ENCODE measurements at places on chromosomes 3 and 15.

DNA sequence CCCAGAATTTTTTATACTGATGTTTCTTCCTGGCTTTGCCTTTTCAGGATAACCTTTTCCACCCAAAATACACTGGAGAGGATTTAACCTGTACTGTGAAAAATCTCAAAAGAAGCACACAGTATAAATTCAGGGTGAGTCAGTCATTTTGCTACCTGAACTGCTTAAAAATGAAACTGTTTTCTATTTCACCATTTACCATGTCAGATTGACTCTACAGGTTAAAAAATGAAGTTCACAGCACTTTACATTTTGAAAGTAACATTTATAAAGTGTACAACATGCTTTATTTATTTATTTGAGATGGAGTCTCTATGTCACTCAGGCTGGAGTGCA is 115.2 kb downstream of the GHSR start:
- DNase-seq, result no peak

- no peak for DNase-seq
These were observed 256.9 kb downstream of the ARRDC4 start for GRCh38 chr15:98217356-98217755.

- DNase-seq, result no peak
These were observed 22.7 kb upstream of the IREB2 start for GRCh38 chr15:78415284-78415683.

- no peak for DNase-seq
These were observed 431.0 kb downstream of the EPHB1 start for GRCh38 chr3:135226057-135226456.

- no peak for DNase-seq
These were observed 99.5 kb downstream of the DNAJB8 start for GRCh38 chr3:128367221-128367620.

GRCh38 chr3:114323546-114324254 is 29.9 kb downstream of the TIGIT start:
- DNase-seq, result no peak

GRCh38 chr3:10047876-10048275 is 21.6 kb downstream of the FANCD2 start:
- DNase-seq, result no peak

- DNase-seq, result no peak
These were observed 2.4 kb upstream of the ETV5 start for GRCh38 chr3:186110975-186111974.

- DNase-seq, result no peak
These were observed 129.9 kb upstream of the TSC22D2 start for GRCh38 chr3:150278195-150278594.

- DNase-seq, result no peak
These were observed 26.6 kb downstream of the IDH2 start for GRCh38 chr15:90075420-90076289.

GRCh38 chr3:27939940-27940339 is 217.8 kb upstream of the EOMES start:
- no peak for DNase-seq

- no peak for DNase-seq
These were observed 76.2 kb downstream of the MB21D2 start for GRCh38 chr3:192841428-192841827.

GRCh38 chr3:48709051-48709461 is 8.0 kb downstream of the IP6K2 start:
- DNase-seq, result no peak

DNA sequence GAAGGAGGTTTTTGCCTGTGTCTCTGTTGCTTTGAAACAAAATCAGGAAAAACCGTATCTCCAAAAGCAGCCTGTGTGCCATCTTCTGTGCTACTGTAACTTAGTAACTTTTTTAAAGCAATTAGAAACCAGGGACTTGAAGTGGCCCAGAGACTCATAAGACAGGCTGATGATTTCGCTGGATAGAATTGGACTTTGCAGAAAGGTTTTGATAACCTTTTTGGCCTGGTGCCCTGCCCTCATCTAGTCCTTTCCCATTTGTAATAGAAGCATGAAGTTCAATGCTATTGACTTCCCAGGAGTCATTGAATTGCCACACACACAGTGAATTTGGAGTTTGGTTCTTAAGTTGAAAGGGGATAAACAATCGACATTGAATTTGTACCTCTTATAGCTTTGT is 157.2 kb downstream of the PTPRG start:
- DNase-seq, result no peak

- DNase-seq, result no peak
These were observed 527.4 kb upstream of the PROK2 start for GRCh38 chr3:72312339-72312738.

GRCh38 chr3:109339197-109339596 is 1.9 kb upstream of the DPPA4 start:
- no peak for DNase-seq

- DNase-seq, result no peak
These were observed 350.1 kb upstream of the ADAMTS9 start for GRCh38 chr3:65037861-65038260.

- DNase-seq, result no peak
These were observed 642.3 kb downstream of the RBMS3 start for GRCh38 chr3:29922992-29923746.

DNA sequence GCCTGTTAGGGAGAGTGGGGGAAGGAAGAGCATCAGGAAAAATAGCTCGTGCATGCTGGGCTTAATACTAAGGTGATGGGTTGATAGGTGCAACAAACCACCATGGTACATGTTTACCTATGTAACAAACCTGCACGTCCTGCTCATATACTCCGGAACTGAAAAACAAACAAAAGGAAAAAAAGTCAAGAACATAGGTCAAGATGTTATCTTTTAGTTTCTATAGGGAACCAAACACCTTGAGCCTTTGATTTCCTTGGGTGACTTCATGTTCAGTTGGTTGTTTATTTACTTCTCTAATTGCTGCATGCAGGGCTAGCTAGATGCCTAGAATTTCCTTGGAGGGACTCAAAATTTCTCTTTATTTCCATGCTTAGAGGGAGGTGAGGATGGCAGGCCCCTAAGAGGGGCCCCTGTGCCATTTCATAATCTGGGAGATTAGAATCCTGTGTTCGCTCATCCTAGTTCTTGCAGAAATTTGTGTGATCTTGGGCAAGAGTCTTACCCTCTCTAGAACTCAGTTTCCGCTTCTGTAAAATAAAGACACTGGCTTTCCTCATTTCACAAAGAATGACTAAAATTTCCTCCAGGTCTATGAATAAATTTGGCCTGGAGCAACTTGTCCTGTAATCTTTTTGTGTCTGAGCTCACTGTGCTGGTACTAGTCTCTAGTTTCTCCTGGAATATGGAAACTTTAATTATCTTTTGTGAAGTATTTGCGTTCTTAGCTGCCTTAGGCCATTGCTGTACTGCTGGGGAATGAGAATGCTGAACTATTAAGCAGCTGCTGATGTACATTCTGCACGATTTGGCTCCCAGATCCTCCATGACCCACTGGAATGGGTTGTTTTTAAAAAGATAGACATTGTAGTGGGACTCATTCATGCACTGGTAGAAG is 457.5 kb downstream of the EDEM1 start:
- no peak for DNase-seq

- no peak for DNase-seq
These were observed 80.7 kb upstream of the PSMD6 start for GRCh38 chr3:64104006-64104405.

DNA sequence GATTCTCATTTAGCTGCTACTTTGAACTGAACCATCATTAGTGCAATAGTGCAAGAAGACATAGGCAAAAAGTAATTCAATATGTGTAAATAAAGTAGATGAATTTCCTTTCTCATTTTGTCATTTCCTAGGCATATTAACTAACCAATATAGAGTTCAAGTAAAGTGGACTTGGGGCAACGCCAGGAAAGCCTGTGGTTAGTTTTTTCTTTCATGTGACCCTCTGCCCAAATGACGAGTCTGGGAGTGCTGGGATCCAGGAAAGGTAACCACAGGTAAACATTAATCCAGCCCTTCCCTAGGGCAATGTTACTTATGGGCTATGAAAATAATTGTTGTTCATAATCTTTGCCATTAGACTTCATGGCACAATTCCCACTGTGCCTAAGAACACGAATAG is 181.0 kb downstream of the VPS13C start:
- DNase-seq, result no peak

DNA sequence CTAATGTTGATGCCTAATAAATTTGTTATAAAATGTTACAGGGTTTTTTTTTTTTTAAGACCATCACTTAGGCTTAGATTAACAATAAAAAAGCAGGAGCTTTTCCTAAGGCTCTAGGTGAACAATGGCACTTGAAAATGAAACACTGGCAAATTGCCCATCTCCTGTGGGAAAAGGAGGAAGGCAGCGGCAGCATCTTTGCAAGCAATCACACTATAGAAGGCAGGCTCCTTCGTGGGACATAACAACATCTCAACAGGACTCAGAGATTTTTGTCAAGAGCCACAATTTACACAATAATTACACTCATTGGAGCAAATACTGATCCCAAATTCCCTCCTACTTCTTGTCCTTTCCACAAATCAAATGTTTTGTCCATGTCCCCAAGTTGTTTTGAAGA is 646.7 kb downstream of the ROBO2 start:
- DNase-seq, result no peak

- no peak for DNase-seq
These were observed 15.6 kb downstream of the SENP5 start for GRCh38 chr3:196883361-196883760.

DNA sequence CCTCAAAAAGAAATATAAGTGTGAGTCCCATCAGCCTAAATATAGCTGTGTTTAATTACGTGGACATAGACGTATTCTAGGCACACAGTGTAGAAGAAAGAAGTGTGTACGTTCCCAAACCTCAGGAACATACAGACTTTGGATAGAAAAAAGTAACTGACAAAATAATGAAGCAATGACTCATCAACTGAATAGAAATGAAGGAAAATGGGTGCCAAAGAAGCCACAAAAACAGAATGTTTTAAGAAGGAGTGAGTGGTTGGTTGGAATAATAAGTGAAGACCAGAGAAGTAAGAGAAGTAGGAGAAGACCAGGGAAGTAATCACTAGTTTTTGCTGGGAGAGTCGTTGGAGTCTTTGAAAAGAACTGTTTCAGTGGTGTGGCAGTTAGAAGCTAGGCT is 518.1 kb downstream of the ROBO1 start:
- DNase-seq, result no peak

DNA sequence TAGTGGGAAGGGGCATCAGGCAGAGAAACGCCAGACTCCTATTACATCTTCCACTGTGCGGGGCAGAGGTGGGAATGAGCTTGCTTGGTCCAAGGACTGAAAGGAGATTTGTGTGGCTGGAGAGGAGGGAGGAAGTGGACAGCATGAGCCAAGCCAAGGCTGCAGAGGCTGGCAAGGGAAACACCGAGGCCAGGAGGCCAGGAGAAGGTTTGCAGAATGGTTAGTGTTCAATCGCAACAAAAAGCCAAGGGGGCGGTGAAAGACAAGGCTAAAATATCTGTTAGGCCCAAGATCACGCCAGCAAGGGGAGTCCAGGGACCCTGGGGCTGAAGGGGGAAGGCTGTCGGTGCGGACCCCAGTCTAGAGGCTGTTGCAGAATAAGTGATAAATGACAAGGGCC is 75.8 kb downstream of the CPN2 start:
- DNase-seq, result no peak

GRCh38 chr15:56124391-56124790 is 119.3 kb downstream of the RFX7 start:
- DNase-seq, result no peak

- no peak for DNase-seq
These were observed 50.6 kb downstream of the CFAP20DC start for GRCh38 chr3:58999134-58999773.

DNA sequence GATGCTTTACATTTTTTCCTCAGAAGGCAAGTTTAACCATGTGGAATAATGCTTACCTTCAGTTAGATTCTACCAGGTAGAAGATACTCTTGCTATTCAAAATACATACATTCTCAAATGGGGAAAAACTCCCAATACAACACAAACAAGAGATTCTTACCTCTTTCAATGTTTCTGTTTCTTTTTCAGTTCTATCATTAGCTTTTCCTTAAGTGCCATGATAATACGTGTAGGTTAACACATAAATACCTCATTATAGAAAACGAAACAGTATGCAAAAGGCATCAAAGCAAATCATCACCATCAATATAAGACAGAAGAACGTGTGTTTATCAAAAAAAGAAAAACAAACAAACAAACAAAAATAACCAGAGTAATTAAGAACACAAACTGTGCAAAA is 300.7 kb upstream of the ROBO1 start:
- DNase-seq, result no peak

GRCh38 chr3:18369551-18370185 is 55.5 kb downstream of the SATB1 start:
- no peak for DNase-seq

GRCh38 chr3:111803123-111803593 is 55.9 kb upstream of the PHLDB2 start:
- DNase-seq, result no peak

GRCh38 chr3:127208483-127209100 is 15.7 kb downstream of the PRR23E start:
- DNase-seq, result no peak

GRCh38 chr3:35215525-35216500 is 423.5 kb upstream of the ARPP21 start:
- no peak for DNase-seq

DNA sequence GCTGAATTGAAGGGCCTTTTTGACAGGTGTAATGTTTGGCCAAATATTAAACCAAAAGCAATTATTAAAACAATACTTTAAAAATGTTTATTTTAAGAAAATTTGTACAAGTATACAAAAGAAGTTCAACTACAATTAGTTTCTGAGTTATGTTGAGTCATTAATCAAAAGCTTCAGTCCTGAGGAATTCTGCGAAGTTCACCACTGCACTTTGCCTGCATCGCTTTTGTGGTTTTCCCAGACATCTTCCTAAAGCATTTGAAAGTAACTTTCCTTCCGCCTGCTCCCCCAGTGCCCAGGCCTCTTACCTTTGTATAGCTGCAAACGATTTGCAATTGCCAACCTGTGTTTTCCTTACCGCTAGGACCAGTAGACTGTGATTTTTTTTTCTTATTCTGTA is 69.5 kb downstream of the KCNAB1 start:
- no peak for DNase-seq

GRCh38 chr3:100335434-100335833 is 877 bp downstream of the NIT2 start:
- DNase-seq, result no peak

- DNase-seq, result no peak
These were observed 33.4 kb downstream of the LINGO1 start for GRCh38 chr15:77599357-77599756.

GRCh38 chr3:104367000-104367399 is 999.7 kb upstream of the ALCAM start:
- DNase-seq, result no peak

DNA sequence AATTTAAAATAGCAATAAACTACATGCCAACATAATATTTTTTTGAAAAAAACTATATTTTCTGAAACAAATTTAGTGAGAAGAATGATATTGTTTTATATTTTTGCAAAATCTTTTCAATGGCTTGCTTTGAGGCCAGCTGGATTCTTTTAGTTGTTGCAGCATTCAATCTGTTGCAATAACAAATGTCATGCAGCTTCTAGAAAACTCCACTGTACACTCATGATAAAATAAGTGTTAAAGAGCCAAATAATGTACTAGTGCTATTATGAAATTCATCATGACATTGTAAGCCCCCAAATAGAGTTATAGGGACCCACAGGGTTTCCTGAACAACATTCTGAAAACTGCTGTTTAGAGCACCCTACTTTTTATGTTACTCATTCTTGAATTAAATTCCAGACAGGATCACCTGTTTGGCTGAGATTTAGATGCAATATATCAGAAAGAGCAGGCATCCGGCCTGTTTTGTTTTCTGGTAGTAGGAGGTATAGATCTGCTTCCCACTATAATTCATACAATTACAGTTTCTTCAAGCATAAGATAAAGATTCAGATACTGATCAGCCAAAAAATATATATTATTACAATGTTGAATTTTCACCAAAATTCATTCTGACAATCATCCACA is 703.0 kb upstream of the ZNF385D start:
- no peak for DNase-seq

- no peak for DNase-seq
These were observed 236.6 kb downstream of the TBC1D5 start for GRCh38 chr3:17505856-17506255.
